ENCODE measurements at places on chromosomes 1 and 21. TPM values are rescaled to one million over a fixed set of nuclear protein-coding genes. Genes with fewer than 3 reads are reported as not detected.

The HSD11B1 gene
- 11.7 TPM for total RNA-seq

The SHISA4 gene
- 39.0 TPM for total RNA-seq

The OR2T2 gene
- total RNA-seq: not detected

DNA sequence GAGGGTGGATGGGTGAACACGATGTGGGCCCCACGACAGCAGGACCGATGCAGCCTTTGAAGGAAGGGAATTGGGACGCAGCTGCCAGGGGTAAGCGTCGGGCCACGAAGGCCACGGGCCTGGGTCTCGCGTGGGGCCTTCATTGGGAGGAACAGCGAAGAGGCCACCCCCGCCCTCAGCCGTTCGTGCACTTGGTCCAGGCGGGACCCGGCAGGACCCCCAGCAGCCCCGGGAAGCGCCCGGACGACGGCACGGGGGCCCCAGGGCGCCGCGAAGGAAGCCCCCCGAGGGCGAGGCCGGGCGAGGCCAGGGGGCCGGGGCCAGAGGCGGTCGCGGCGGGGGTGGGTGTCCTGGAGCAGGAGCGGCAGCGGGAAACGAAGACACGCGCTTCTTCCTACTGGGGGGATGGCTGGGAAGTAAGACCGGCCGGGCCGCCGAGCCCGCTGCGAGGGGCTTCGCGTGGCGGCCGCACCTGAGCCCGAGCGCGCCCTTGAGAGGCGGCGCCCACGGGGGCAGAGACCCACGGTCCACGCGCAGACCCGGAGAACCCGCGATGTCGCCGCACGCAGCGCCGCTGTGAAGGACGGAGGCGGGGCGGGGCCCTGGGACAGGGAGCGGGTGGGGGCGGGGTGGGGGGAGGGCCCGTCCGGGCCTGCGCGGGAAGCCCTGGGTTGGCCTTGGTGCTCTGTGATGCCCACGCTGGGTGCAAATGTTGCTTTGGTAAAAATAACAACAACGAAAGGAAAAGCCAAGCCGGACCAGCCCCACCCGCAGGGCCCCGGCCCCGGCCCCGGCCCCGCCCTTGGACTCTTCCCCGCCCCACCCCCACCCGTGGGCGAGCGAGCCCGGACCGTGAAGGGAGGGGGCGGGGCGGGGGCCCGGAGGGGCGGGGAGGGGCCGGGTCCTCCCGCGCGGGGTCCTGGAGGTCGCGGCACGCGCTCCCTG is 56.0 kb upstream of the ADARB1 start:
- H3K4me3 ChIP-seq: no peak overlapping the region
- no peak for DNase-seq
- no peaks in the 10 kb centered on the region for H3K36me3 ChIP-seq

DNA sequence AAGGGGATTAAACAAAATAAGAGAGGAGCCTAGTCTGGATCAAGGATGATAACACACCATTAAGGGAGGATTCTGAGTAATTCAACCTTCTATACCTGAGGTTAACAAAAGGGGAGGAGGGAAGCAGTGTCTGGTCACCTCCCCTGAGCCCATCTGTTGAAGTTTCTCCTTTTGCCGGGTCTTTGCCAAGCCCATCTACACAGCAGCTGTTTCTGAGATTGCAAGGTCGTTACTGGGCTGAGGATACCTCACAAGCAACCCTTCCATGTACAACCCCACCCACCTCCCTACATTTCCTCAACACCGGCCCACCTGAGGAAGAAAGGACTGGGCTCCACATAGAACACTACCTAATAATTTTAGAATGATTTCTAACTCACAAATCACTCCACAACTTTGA is 26.3 kb downstream of the LRRC52 start:
- no peak overlapping the region for H3K27ac ChIP-seq
- peaks cover 5% of the 10 kb centered on the region for H3K27me3 ChIP-seq
- no peaks in the 10 kb centered on the region for H3K4me1 ChIP-seq

DNA sequence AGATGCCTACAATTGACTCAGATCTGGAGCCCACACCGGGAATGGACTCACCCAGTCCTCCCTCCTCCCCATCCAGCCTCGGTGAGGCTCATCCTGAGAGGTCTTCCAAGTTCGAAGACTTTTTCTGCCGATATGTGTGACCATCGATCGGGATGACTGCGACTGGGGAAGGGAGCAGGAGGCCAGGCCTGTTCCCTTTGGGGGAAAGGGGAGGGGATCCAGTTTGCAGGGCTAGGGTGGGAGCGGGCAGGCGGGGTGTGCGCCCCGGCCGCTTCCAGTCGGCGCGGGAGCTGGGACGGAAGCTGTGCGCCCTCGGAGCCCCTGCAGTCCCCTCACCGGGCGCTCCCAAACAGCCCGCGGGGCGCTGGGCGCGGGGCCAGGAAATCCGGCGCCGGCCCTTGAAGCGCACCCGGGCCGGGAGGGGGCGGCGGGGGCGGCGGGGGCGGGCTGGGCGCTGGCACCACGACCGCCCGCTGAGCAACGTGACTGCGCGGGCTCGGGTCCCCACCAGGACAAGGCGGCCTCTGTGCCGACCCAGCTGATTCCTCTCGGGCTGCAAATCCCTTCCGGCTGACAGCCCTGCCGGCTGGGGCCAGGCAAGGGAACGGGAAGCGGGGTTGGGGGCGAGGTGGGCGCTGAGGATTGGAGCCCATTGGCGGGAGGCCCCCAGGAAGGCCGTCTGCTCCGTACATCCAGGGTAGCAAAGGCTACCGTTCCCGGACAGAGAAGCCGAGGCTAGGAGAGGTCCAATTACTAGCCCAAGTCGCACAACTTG is 103.9 kb downstream of the EBNA1BP2 start:
- peaks cover 10% of the 10 kb centered on the region for H3K4me1 ChIP-seq
- peaks cover 3% of the 10 kb centered on the region for H3K27me3 ChIP-seq
- H3K27ac ChIP-seq: no peak overlapping the region
- H3K36me3 ChIP-seq: no peaks in the 10 kb centered on the region
